ENCODE measurements at places on chromosomes 16 and 17.

DNA sequence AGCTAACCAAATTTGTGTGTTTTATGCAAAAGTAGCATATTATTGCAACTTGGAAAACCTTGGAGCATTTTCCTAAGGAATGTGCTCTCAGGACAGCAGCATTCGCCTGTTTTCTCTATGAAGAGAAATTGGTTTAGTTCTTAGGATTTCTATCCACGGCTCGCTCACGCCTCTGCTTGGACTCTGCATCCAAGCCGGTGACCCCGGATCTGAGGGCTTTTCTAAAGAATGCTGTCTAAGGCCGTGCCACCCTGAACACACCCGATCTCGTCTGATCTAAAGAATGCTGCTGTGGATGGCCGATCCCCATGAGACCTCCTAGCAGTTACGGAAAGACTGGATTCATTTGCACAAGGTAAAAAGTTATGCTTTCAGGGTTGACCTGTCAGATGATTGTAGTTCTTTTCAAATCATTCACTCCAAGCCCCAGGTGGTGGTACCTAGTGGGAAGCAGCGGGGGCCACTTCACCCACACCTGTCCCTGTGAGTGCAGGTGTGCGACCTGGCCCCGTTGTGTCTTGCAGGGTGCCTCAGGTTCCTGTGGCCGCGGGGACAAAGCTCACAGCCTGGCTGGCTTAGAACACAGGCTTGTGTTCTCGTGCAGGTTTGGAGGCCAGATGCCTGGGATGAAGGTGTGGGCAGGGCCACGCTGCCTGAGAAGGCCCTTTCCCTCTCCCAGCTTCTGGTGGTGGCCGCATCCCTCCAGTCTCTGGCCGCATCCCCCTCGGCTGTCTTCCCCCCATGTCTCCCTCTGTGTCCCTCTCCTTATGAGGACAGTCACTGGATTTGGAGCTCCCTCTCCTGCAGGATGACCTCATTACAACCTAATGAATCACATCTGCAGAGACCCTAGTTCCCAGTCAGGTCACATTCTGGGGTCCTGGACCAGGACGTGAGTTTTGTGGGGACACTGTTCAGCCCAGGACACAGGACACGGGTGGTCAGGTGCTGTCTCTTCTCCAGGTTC is 71.1 kb downstream of the BANP start:
- no peaks in the 10 kb centered on the region for H3K27me3 ChIP-seq
- no peak overlapping the region for H3K4me3 ChIP-seq
- H3K36me3 ChIP-seq = peaks cover 42% of the 10 kb centered on the region
- H3K4me1 ChIP-seq = no peaks in the 10 kb centered on the region
- H3K27ac ChIP-seq = no peak overlapping the region

DNA sequence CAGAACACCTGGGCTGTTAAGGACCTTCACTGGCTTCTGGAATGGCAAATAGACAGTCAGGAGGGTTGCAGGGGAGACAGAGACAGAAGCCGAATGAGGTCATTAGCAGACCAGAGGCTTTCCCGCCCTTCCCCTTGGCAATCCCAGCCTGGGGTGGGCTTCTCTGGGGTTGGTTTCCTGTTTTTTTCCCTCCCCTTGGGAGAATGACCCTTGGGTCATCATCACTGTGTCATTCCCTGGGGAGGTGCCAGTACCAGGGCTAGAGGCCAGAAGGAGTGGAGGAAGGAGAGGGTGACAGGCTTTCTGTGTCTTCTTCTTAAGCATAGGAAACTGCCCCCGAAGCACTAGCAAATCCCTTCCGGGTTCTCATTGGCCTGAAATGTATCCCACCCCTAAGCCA is 42.9 kb upstream of the IL21R start:
- DNase-seq = no peak
- no peaks in the 10 kb centered on the region for H3K4me1 ChIP-seq

GRCh38 chr17:57915985-57916757 is 39.0 kb downstream of the CUEDC1 start:
- H3K4me1 ChIP-seq = peaks cover 19% of the 10 kb centered on the region
- DNase-seq = no peak

DNA sequence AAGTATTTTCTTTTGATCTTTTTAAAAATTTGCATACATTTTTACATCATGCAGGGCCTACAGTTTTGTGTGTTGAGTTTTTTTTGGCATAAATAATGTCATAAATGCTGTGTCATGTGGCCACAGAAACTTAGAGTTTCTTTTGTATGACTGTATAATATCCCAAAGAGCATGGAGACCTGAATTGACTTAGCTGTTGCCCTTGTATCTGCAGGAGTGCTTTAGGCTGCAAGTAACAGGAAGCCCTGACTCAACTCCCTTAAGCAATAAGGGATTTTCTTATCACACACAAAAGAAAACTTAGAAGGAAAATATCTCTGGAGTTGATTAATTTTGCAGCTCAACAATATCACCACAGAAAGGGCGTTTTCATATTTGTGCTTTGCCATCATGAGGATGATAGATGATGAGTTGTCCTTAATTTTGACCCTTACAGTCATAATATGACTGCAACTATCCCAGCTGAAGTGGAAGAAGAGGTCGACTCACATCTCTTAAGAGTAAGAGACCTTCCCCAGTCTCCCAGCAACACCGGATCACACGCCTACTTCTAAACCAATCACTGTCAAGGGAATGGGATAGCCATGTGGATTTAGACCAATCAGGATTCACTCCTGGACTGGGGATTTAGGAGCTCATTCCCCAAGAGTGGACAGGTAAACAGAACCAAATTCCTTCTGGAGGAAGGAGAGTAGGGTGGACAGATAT is 138.9 kb downstream of the GSG1L start:
- H3K27me3 ChIP-seq = no peaks in the 10 kb centered on the region
- H3K27ac ChIP-seq = no peak overlapping the region
- no peaks in the 10 kb centered on the region for H3K36me3 ChIP-seq
- DNase-seq = no peak

GRCh38 chr16:86680661-86681030 is 102.3 kb downstream of the FOXL1 start:
- H3K4me3 ChIP-seq = no peak overlapping the region
- peaks cover 4% of the 10 kb centered on the region for H3K4me1 ChIP-seq
- no peak for DNase-seq
- H3K27ac ChIP-seq = no peak overlapping the region
- H3K36me3 ChIP-seq = no peaks in the 10 kb centered on the region

DNA sequence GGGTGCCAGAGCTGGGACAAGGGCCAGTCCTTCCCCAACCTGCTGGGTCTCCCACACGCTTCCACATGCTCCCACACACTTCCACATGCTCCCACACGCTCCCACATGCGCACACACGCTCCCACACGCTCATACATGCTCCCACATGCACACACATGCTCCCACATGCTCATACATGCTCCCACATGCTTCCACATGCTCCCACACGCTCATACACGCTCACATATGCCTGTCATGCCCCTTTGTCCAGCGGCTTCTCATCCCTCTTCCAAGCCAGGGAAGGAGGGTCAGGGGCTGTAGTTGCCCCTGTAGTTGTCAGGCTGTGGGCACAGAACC is 9.9 kb upstream of the METRNL start:
- H3K4me1 ChIP-seq = peaks cover 6% of the 10 kb centered on the region
- no peak for DNase-seq
- H3K36me3 ChIP-seq = no peaks in the 10 kb centered on the region
- H3K4me3 ChIP-seq = no peak overlapping the region

GRCh38 chr16:17224879-17225281 is 245.9 kb downstream of the XYLT1 start:
- H3K4me3 ChIP-seq = no peak overlapping the region
- H3K27me3 ChIP-seq = no peaks in the 10 kb centered on the region

Measured in trophoblast cell (in vitro differentiated cells and primary cell).